Gastroesophageal sphincter (tissue), 4 donors: ENCODE measurements at places on chromosomes 4 and X. TPM values are rescaled to one million over a fixed set of nuclear protein-coding genes. Genes with fewer than 3 reads are reported as not detected.
A peak's percentile ranks its signal among the peaks of the same experiment; 100 is the strongest.

DNA sequence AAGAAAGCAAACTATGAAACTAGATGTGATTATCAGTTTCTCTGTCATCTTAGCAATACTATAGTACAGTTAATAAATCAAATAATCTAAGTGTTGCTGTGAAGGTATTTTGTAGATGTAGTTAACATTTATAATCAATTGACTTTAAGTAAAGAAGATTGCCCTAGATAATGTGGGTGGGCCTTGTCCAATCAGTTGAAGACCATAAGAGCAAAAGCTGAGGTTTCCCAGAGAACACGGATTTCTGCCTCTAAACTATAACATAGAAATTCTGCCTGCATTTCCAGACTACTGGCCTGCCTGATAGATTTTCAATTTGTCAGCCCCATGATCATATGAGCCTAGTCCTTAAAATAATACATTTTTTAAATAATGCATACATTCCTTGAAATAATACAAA lies 222.9 kb downstream of the PCDH18 start:
- no peak for ATAC-seq

DNA sequence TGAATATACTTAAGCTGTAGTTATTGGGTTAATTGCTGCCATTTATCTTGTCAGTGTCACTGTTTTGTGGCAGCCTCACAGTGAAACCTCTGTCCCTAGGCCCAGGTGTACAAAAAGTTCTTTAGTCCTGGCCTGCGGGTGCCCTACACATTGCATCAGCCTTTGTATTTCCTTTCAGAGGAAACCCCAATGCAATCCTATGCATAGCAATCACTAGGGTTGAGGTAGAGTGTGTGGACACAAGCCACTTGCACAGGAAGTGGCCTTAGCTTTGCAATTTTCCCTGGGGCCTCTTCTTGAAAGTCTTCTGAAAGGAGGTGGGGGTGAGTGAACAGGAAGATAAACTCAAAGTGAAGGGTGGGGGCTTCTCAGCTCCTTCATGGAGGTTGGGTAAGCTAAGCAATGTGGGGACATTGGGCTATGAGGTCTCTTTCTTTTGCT lies 27.8 kb downstream of the VSIG4 start:
- peak; percentile 45 for ATAC-seq

Gene CNGA1
- total RNA-seq: not detected

- no peak for ATAC-seq
Measured at GRCh38 chrX:148376342-148376741, 124.1 kb upstream of the AFF2 start.

GRCh38 chr4:37132351-37132974 lies 112.1 kb upstream of the NWD2 start:
- ATAC-seq: no peak

DNA sequence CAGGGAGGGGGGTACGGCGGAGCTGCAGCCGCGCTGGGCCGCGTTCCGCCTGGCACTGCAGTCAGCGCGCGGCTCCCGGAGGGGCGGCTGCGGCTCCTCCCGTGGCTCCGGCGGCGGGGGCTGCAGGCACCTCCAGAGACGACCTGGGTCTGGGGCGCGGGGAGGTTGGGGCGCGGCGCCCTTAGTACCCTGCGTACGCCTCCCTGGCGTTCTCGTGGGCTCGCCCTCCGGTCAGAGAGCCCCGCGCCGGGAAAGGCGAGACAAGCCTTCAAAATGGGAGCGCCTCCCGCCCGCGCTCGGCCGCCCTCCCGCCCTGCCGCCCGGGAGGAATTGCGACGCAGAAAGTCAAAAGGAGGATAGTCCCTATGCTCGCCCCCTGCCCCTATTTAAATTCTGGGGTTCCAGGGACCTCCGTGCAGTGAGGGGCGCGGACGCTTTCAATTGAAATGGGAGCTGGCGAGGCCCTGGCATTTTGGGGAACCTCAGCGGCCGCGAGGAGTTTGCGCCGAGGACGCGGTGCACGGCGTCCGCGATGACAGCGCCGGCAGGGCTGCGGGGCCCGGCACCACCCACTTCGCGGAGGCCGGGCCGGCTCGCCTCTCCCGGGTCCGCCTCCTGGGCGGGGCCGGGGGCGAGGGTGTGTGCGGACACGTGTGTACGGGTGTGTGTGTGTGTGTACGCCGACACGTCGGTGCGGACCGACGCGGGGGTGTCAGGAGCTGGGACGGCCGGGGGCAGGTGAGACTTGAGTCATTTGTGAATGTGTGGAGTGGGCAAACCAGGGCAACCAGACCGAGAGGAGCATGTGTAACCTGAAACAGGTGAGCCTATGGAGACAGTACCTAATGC lies 544 bp downstream of the HERC3 start:
- ATAC-seq: peak; percentile 88
